ENCODE measurements at places on chromosomes 7 and 10.

DNA sequence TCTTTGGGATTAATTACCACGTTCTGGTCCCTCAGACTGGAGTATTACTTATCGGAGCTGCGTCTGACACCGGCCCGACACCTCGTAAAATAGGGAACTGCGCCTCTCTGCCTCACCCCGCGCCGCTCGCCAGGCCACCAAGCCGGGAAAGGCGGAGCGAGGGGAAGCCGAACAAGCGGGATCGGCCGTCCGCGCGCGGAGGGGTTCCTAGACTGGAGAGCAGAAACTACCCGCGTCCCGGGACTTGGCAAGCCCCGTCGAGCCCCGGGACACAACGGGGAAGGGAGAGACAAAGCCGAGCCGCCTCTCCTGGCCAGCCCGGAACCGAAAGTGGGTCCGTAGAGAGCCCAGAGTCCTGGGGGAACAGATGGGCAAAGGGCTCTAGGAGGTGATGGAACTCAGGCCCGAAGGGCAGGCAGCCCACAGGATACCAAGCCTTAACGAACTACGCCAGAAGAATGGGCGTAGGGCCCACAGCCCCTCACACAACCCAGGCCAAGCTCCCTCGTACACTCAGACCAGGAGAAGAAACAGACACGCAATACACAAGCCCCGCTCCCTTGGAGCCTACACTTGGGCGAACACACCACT, 6.5 kb downstream of the LBX1 start:
- no peak for DNase-seq

- DNase-seq: no peak
These were observed 489.8 kb downstream of the DNAJB6 start for GRCh38 chr7:157826566-157826965.

DNA sequence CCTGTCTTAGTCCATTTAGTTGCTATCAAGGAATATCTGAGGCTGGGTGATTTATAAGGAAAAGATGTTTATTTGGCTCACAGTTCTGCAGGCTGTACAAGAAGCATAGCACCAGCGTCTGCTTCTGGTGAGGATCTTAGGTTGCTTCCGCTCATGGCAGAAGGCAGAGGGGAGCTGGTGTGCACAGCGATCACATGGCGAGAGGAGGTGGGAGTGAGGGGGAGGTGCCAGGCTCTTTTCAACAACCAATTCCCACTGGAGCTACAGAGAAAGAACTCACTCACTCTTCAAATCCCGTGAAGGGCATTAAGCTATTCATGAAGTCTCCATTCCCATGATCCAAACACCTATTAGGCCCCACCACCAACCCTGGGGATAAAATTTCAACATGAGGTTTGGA, 371.6 kb downstream of the SH2D4B start:
- DNase-seq: no peak

GRCh38 chr7:69412331-69413146, 185.7 kb upstream of the AUTS2 start:
- no peak for DNase-seq

- DNase-seq: no peak
These were observed 30.3 kb upstream of the SLC39A12 start for GRCh38 chr10:17921378-17921777.

GRCh38 chr10:8254350-8254749, 199.9 kb downstream of the GATA3 start:
- DNase-seq: no peak

All from right renal cortex interstitium (tissue), 3 donors.